ENCODE measurements at places on chromosomes 1 and 21.
A peak's percentile ranks its signal among the peaks of the same experiment; 100 is the strongest.

- DNase-seq, result no peak
Measured at GRCh38 chr1:235279694-235280093, 48.3 kb downstream of the ARID4B start.

- no peak for DNase-seq
Measured at GRCh38 chr21:46620846-46621245, 14.6 kb upstream of the PRMT2 start.

GRCh38 chr1:202107321-202107761, 15.4 kb upstream of the GPR37L1 start:
- DNase-seq, result no peak

- no peak for DNase-seq
Measured at GRCh38 chr1:22048351-22049192, 3.9 kb upstream of the CDC42 start.

- DNase-seq, result peak; percentile 96
Measured at GRCh38 chr1:153545067-153546055, at the start of gene S100A4. TSS of gene S100A4 (minus strand) at chr1:153545806. CDS start at chr1:153544794, 1,012 bp downstream.

GRCh38 chr1:17498214-17498613, 41.3 kb upstream of the ARHGEF10L start:
- no peak for DNase-seq

DNA sequence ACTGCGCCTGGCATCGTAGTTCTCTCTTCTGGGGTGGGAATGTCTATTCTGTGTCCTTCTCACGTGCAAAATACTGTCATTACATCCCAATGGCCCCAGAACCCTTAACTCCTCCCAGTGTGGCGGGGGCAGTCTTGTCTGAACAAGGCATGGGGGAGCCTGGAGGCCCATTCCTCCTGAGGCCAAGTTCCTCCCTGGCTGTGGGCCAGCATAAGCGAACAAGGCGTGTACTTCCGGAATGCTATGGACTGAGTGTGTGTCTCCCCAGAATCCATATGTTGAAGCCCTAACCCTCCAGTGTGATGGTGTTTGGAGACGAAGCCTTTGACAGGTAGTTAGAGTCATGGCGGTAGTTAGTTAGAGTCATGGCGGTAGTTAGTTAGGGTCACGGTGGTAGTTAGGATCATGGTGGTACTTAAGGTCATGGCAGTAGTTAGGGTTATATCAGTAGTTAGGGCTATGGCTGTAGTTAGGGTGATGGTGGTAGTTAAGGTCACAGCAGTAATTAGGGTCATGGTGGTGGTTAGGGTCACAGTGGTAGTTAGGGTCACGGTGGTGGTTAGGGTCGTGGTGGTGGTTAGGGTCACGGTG, 71.0 kb downstream of the PRKCZ start:
- DNase-seq, result no peak

GRCh38 chr1:153962088-153963029, 978 bp downstream of the SLC39A1 start:
- peak; percentile 61 for DNase-seq

DNA sequence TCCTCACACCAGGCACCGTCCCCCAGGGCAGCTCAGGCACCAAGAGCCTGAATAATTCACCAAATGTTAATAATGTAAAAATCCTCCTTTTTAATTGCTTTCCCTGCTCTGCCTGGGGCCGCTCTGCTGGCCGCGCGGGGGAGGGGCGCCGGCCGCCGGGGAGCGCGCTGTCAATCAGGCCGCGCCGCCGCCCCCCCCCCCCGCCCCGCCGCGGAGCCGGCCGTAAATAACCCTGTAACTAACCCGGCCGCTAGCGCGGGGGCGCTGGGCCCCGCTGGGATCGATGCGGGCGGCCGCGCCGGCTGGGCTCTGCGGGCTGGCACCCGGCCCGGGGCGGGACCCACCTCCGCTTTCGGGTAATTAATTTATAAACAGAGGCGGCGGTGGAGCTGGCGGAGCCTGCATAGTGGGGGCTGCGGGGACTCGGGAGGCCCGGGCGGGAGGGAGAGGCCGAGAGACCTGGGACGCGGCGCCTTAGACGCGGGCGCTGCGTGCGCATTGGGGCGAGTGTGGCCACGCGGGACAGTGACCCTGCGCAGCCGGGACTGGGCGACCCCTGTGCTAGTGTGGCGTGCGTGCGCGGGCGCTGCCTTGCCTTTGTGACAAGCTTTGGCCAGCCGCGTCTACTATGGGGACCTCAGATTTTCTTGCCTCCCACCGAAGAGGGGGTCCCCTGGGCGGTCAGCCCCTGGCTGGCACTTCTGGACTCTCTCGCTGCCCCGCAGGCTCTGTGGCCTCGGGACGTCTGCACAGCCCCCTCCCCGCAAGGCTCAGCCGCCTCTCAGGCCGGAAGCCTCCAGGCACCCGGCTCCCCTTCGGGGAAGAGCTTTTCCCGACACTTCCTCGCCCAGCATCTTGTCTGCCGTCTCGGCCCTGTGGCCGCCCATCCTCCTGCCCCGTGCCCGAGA, 16.6 kb downstream of the SAMD11 start:
- DNase-seq, result peak; percentile 86

- peak; percentile 5 for DNase-seq
Measured at GRCh38 chr1:234437423-234438171, 41.4 kb downstream of the TARBP1 start.

DNA sequence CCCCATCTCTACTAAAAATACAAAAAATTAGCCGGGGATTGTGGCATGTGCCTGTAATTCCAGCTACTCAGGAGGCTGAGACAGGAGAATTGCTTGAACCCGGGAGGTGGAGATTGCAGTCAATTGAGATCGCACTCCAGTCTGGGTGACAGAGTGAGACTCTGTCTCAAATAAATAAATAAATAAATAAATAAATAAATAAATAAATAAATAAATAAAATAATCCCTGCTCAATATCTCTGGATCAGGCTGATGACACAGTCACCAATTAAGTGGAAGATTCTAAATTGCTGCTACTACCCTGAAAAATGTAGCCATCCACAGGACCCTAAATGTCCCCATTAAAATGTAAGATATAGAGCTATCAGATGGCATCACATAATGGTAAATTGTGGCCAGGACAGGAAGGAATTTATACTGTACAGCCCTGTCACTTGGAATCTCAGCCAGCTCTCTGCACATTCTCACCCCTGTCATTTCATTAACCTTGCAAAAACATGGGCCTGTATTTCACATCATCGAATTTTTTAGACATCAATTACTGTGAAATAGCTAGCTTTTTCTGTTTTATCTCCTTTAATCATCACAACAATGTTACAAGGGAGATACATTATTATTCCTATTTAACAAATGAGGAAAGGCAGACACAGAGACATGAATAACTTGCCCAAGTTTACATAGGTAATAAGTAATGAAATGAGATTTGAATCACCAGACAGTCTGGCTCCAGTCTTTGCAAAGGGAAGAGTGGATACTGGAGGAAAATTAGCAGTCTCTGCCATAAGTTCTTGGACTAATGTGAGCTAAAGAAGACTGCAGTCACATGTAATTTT, 56.7 kb upstream of the NTPCR start:
- peak; percentile 64 for DNase-seq

DNA sequence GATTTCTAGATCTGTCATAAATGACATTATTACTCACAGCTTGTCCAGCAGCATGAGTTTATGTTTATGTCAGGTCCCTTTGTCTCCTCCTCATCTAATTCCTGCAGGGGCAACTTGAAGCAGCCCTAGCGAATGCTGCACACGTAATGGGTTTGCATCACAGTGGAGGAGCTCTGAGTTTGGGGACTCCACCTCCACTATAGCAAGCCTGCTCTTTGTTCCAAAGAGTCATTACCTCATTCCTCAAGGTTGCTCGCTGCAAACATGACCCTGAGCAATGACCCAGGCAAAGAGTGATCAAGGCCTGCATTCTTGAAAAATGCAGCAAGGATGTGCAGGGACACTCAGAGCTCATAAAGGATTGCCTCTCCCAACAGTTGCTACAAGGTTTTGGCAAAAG, 261.9 kb downstream of the HHIPL2 start:
- no peak for DNase-seq

- no peak for DNase-seq
Measured at GRCh38 chr21:34911360-34911759, 137.7 kb downstream of the RUNX1 start.

GRCh38 chr1:77832901-77833300, 53.5 kb downstream of the MIGA1 start:
- peak; percentile 96 for DNase-seq

DNA sequence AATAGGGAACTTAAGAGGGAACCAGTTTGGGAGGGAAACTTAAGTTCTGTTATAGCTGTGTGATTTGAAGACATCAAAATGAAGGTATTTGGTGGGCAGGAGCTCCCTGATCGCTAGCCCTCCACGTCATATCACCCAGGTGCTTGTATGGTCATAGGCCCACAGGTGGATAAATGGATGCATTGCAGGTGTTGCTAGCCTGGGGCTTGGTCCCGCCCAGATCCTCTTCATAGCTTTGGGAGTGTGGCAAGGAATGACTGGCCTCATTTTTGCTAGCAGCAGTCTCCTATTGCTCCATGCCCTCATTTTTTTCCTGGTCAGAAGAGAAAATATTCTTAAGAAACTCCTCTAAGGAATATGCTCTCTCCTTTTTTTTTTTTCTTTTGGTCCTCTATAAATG, 11.3 kb downstream of the GNPAT start:
- DNase-seq, result no peak

GRCh38 chr1:18931730-18932129, 24.7 kb downstream of the IFFO2 start:
- DNase-seq, result no peak

- no peak for DNase-seq
Measured at GRCh38 chr1:89771991-89772560, 48.8 kb upstream of the LRRC8D start.

GRCh38 chr1:76425201-76426145, 350.9 kb downstream of the ST6GALNAC3 start:
- DNase-seq, result peak; percentile 93

DNA sequence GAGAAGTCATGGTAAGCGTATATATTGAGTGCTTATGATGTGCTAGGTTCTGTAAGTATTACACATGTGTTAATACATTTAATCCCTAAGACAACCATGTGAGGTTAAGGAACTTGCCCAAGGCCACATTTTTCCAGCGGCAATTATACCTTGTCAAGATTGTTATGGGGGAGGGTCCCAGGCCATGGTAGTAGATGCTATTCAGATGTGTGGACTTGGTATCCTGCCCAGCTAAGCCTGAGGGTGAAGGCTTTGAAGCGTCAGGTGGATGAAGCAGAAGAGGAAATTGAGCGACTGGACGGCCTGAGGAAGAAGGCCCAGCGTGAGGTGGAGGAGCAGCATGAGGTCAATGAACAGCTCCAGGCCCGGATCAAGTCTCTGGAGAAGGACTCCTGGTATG, 3.6 kb upstream of the TUFT1 start:
- DNase-seq, result no peak

- peak; percentile 22 for DNase-seq
Measured at GRCh38 chr1:199460933-199461332, 566.6 kb upstream of the NR5A2 start.

DNA sequence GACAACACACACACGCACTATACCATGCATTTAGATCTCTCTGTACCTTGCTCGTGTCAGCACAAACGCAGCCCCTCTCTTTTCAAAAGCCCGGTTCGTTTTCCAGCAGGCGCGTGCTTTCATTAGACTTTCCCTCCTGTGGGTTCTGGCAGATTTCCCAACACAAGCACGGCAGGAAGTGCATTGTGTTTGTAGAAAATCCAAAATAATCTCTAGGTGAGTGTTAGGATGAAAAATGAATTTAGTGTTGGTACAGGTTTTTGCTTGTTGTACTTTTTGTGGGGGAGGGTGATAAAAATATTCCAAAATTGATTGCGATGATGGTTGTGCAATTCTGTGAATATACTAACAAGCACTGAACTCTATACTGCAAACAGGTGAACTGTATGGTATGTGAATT, 54.1 kb upstream of the POFUT2 start:
- peak; percentile 30 for DNase-seq

- no peak for DNase-seq
Measured at GRCh38 chr1:167198518-167199133, 22.1 kb upstream of the POU2F1 start.

DNA sequence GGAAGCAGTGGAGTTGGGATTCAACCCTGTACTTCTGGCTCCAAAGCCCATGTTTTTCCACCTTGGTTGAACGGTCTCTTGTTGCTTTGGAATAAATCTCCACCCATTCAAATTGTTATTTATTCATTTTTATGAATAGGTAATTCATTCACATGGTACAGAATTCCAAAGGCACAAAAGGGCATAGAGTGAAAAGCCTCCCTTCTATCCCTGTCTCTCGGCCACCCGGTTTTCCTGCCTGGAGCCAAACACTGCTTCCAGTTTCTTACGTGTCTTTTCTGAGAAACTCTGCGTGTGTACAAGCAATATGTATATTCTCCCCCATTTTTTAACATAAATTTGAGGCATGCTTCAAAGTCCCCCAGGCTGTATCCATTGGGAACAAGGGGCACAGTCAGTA, 3.9 kb downstream of the EXTL1 start:
- no peak for DNase-seq

DNA sequence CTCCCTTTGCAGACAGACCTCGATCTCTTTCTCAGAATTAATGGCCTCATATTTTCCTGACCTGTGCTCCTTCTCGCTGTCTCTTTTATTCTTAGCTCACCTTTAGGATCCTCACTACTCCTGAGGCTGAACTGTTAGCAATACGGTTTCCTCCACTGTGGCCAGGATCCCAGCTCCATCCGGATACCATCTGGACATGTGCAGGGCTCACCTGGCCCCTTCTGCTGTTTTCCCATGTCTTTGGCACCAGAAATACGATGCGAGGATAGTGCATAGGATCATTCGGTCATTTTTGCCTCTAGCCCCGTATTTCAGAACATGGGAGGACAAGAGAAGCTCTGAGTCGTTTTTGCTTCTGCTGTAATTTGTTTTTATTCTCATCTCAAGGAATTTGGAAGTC, 108.5 kb upstream of the KIF26B start:
- no peak for DNase-seq

GRCh38 chr1:24643363-24644099, 429 bp downstream of the SRRM1 start:
- no peak for DNase-seq

DNA sequence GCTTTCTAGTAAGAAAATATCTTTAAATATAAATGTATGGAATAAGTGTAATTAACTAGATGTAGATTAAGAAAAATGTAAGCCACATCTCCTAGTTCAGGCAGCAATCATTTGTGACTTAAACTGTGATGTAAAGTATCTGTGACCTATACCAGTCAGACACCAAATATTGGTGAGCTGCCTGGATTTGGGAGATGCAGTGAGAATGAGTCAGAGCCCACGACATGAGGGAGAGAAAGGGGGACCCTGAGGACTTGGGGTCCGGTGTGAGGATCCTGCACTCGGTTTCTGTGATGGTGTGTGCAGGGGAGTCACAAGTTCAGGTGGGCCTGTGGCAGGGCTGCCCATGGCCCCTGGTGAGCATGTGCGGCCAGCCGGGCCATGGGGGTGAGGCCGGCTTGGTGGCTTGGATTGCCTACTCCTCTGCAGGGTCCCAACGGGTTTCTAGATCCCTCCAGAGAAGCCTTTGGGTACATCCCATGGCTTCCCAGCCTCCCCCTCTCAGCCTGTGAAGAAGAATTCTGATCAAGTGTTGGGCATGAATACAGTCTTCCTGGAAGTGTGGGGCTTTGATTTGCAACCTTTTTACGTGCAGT, 19.0 kb upstream of the ABCG1 start:
- peak; percentile 55 for DNase-seq

All from fibroblast of skin of right biceps (primary cell).